ENCODE measurements at places on chromosomes 3 and 15.

DNA sequence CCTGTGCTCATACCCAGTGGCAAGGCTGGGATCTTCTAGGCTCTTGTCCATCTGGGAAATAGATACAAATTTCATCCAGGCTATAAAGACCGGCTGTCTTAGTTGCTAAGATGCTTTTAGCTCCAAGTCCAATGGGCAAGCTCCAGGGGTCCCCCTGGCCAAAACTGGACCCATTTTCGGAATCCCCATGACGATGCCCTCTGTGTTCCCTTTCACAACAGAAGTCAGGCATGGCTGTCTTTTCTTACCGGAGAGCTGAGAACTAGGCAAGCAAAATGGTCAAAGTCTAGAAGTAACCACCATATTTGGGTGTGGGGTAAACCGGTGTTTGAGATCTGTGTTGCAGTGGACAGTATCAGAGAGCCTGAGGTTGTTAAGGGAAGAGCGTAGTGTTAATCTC lies 1.0 kb downstream of the GLYCTK start:
- DNase-seq, result no peak

GRCh38 chr15:71302861-71303410 lies 187.7 kb downstream of the THSD4 start:
- no peak for DNase-seq

DNA sequence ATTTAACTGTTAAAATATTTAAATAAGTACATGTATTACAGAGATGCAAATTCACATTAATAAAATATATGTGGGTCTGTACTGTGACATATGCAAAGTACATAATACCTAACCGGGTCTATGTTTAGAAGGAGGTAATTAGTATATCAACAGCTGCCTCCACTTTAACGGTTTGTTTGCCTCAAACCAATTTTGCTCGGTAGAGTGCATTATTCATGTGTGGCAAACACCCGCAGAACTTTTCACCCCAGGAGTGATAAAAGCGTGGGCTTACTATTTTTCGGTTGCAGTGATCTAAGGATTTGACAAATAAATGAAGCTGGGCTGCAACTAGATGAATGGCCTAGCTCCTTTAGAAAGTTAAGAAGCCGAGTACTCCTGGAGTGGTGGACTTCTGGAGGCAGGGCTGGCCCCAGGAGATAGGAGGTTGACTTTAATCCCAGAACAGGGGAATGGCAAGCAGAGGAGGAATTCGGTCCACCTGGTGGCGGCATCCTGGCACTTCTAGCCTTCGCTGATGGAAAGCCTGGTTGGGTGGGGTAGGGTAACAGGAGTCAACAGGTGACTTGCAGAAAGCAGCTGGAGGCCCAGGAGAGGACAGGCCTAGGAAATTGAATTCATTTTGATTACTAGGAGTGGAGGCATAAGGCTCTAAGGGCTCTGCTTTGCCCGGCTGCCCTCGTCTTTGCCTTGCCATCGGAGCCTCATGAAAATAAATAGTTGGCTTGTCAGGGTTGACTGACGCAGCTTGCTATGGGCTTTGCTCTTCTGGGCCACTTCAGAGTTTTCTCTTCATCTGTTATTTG lies 2.4 kb downstream of the SLCO3A1 start:
- DNase-seq, result no peak

GRCh38 chr15:69980341-69981059 lies 117.2 kb downstream of the TLE3 start:
- DNase-seq, result no peak

DNA sequence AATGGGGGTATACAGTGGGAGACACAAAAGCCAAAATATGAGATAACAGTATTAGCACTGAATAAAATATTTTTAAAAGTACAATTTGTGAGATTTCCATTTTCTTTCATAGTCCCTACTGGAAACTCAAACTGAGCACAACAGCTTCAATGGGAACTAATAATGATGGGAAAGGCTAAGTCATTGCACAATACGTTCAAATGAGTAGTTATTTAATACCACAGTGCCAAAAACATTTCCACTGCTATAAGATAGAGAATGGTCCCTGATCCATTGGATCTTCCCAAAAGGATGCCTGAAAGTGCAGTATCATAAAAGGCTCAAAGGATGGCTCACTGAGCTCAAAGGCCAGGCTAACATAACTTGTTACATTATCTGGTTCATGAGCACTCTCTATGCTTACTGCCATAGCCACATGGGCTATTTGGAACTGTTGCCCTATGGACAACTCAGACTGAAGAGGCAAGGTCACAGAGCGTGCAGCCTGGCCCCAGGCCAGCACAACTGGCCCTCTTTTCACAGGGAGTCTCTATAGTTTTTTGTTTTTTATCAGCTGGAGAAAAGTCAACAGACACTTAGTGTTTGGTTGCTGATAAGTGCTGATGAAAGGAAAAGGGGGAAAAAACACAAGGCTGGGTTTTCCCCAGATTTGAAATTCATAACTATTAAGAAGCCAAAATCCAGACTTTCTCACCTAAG lies 54.1 kb upstream of the PPIB start:
- no peak for DNase-seq

- no peak for DNase-seq
Observed at GRCh38 chr3:14162178-14162577, 16.2 kb downstream of the XPC start.

DNA sequence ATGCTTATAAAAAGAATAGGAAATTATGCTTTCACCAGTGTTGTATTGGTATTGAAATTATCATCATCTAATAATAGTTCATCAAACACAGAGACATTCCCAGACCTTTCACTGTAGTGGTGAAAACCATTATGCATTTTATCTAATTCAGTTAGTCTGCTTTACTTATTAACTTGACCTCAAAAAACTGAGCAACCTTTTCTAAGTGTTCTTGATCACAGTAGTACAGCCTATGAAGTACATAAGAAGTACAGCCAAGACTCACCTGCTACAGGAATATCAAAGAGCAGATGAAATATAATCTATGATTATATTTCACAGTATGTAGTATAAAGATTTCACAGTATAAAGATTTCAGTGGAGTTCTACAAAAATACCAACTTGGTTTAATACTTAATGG lies 75.2 kb downstream of the FILIP1L start:
- no peak for DNase-seq

GRCh38 chr15:74251131-74251811 lies 15.1 kb downstream of the CCDC33 start:
- DNase-seq, result no peak

DNA sequence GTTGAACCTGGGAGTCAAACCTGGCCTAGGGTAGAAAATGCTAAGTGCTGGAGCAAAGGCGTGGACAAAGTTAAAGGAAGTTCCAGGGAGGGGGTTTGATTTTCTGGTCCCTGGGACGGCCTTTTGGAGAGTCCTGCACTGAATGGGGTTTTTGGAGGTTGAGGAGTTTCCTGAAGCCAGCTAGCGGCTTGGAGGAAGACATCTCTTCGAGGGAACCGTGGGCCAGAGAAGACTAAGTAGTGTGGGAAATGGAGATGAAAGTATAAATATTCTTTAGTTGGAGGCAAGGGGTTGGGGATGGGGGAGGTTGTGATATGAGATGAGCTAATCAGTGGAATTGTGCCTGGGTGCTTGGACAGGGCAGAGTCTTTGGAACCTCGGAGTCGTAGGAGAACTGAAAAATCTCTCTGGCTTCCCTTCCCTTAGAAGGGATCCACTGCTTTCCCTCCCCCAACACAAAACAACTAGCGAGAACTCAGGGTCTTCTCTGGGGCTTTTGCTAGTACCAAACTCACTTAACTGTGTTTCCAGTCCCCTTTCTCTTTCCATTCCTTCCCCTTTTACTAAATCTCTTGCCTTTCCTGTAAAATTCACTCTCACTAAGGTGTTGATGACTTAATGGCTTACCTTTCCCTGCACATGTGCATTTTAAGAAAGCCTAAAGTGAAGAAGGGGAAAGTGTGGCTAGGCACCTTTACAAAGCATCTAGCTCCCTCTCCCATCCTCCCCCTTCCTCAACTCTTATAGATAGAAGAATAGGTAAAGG lies 1.0 kb downstream of the LPP start:
- DNase-seq, result no peak

- peak; percentile 53 for DNase-seq
Observed at GRCh38 chr3:9362731-9363530, at the start of gene THUMPD3. THUMPD3 (plus strand) TSS chr3:9363054; CDS start chr3:9365069, 2,015 bp downstream.

DNA sequence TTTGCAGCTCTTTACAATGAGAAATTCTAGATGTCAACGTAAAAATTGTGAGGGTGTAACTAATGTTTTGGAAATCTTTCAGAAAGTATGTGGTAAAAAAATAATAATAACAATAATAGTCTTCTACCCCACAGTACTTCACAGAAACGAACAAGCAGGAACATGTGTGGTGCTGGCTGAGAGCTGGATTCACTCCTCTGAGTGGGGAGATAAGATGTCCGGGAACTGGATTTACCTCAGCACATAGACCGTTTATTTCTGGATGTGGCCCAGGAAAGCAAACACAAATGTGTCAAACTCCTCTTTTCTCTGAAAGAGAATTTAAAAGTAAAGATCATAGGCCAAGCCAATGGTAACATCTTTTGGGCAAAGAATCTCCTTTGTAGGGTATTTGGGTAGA lies 103.4 kb downstream of the SLC49A4 start:
- DNase-seq, result no peak

DNA sequence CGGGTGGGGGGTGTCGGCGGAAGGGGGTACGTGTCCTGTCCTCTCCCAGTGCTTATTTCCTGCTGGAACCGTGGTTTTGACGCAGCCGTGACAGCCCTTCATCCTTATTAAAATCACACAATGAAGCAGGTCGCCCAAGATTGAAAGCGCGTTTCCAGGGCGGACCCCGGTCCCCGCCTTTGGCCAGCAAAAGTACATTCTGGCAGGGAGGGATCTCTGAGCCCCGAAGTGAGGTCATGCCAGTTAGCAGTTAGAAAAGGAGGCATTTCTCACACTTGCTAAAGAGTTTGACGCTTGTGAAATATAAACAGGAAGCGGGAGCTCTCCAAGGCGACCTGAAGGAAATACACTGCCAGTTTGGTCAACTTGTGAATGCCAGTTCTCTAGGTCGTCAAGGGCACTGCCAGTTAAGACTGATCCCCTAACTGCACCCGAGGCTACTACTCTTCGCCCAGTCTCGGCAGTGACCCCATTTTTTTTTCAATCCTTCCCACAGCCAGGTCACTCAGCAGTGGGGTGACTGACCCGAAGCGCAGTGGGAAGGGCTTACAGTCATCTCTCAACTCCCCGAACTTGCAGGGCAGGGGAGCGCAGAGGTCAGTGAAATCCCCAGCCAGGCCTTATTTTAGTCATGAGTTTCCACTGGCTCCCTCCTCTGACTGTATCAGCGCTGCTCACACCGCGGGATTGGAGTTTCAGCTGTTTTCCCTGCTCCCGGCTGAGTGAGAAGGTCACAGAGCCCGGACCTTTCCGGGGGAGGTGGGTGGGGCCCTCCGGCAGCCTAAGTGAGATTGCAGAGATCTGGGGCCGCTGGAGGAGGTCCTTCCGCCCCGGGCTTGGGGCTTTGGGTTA lies 2.0 kb upstream of the BHLHE40 start:
- DNase-seq, result peak; percentile 88

DNA sequence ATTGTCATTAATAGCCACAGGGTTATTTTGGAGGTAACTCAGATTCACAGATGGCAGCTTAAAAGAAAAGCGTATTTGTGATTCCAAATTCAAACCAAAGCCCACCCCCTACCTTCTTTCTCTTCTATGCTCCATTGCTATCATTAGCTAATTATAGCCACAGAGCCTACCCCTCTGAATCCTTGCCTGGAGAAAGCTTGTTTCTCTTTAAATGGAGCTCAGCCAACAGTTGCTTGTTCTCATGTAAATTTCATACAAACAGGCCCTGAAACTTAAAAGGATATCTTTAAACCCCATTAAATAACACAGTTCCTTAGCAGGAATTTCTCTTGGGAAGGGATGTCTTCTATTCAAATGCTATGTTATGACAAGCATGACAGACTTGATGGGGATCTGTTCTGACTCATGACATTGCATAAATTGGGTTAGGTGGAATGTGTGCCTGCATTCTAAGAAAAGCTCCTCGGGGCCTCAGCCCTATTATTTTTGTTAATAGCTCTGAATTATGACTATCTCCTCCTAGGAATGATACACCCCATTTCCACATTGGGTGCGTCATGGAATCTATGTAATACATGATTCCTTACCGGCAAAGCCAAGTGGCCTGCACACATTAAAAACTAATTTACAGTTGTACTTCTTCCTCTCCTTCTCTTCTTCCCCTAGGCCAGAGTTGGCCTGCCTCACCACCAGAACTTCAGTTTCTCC lies 265.8 kb downstream of the TAFA4 start:
- DNase-seq, result no peak

DNA sequence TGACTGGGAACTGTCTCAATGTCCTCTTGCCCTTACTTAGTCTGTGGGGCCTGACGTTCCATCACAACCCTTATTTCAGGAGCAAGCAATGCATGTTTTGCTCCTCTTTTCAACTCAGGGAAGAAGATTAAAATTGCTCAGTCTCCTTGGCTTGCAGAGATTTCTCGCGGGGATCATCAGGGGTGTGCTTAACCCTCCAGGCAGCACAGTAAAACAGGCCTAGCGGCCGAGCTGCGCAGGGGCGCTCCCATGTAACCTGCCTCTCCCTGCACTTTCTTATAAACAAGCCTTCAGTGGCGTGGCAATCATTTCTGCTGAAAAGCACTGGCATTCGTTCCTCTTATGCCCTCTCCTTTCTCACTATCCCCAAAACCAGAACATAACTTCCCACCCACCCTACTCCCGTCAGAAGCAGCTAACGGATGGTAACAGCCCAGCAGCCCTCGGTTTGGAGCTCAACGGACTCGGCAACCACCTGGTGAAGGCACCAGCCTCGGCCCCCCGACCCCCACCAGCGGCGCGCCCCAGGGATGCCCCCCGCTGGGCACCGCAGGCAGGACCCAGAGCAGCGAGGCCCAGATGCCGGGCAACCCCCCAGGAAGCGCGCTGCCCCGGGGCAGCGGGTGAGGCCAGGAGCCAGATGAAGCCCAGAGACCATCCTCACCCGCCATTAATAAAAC lies 1.1 kb downstream of the MCF2L2 start:
- DNase-seq, result no peak
